Stimulated activated CD8-positive, alpha-beta memory T cell treated with anti-CD3 and anti-CD28 coated beads, Interleukin-15, amount 100 ng/mL, for 4 hours (primary cell): ENCODE measurements at places on chromosomes 2 and 18.

DNA sequence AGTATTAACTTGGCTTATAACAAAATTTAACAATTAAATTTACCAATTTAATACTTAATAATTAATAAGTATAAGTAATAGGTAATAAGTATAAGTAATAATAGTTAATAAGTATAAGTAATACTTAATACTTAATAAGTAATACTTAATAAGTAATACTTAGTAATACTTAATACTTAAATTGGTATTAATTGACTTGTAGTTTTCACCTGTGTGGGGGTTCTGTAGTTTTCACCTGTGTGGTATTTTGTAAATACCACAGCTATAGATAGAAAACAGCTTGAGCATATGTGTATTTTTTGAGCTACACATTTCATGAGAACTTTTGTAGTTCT is 55.4 kb downstream of the MAPRE2 start:
- DNase-seq, result no peak

DNA sequence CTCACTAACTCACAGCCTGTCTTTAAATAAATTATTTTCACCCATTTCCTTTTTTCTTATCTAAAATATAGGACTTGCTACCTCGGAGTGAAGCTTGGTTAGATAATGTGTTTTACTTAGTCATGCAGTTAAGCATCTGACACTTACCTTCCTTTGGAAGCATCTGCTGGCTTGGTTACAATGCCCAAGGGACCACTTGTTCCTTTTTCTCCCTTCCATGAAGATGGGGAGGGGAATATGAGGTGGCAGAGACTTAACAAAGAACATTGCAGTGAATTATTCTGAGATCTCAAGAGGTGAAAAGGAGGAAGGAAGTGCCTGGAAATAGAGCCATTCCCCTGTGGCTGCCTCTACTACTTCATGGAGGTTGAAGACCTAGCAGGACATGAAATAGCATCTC is 145.4 kb upstream of the FOSL2 start:
- no peak for DNase-seq

DNA sequence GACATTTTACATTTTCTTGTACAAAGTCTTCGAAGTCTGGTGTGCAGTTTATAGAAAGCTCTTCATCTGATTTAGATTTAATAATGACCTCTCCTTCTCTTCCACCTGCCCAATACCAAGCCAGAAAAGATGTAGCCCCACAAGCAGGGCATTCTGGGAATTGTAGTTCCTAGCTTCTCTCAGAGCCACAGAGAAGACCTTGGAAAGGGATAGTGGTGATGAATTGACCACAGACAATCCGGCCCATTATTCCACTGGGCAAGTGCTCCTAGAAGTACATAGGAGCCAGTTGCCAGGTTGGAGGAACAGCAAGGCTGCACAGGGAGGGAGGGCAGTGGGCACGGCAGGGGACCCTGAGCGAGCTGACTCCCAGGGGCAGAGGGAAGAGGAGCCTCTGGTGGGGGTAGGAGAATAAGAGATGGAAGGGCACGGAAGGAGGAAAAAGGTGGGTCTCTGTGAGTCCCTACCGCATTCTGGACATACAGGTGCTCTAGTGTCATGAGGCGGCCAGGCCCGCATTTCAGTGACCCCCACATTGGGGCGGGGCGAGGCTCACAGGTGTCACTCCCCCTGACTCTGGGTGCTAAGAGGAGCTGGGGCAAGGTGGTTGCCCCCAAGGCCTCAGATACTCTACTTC is 152.5 kb upstream of the HAAO start:
- DNase-seq, result no peak

- DNase-seq, result no peak
These were observed 255.5 kb downstream of the ETAA1 start for GRCh38 chr2:67652679-67653078.

- DNase-seq, result no peak
These were observed 9.7 kb downstream of the STK39 start for GRCh38 chr2:168237741-168238140.

DNA sequence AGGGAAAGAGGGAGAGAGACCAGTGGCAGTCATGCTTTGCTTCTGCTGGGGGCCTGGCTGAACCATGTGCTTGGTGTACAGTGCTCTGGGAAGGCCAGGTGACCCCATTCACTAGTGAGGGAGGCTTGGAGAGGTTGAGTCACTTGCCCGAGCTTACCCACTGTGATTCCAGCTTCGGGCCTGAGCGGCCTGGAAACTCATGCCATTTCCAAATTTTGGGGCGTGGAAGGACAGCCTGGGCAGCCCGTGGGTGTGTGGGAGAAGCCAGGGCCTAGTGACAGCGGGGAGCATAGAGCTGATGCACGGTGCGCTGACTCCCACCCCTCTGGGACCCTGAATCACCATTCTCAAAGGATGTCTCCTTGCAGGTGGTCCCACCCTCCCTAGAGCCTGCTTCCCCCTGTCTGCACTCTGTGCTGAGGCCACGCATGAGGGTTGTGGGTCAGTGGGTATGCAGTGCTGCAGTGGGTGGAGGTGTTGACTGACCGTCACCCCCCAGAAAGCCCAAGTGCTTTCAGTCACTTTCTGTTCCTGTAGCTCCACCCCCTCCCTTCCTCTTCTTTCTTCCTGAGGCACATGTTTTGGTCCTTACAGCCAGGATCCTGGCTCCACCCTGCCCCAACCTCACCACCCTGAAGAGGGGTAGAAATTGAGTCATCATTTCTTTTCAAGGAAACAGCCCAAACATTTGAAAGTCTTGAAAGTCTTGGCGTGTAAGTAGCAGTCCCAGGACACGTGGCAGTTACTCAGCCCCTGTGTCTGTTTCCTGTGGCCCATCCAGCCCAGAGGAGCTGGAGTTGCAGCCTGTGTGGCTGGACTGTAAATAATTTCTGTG is 69.3 kb upstream of the MCFD2 start:
- no peak for DNase-seq

DNA sequence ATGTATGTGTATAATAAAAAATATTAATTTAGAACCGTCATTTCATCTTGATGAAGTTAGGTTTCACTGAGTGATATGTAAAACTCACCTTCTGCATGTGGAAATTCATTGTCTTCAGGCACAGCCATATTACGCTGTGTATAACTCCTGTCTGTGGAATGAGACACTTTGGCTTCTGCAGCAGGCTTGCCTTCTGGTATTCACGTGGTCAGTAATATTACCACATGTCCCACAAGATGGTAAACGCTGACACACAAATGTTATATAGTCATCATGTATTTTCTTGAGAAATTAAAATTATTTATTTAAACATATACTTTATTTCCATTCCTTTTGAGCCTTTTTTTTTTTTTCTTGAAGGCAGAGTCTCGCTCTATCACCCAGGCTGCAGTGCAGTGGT is 25.1 kb upstream of the AAK1 start:
- DNase-seq, result no peak

DNA sequence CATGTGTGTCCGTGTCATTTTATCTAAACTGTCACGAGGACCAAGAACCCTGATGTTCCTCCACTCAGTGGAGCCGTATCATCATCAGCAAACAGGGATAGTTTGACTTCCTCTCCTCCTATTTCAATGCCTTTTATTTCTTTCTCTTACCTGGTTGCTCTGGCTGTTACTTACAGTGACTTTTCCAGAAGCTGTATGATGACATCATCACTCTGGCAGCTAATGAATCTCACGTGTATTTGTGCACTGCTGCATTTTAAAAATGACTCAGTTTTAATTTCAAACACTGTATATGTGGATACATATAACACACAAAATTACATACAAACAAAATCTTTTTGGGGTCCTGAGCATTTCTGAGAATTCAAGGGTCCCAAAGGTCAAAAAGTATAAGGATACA is 481.4 kb downstream of the CDH2 start:
- DNase-seq, result no peak

- DNase-seq, result no peak
These were observed 45.2 kb downstream of the FAM178B start for GRCh38 chr2:96940980-96941775.

- no peak for DNase-seq
These were observed 7.8 kb upstream of the WNT10A start for GRCh38 chr2:218872645-218873358.
